Activated T-helper 2 cell treated with anti-CD3 and anti-CD28 coated beads, Interferon-gamma antibody, Interleukin-2, Interleukin-4, amounts not matched to agents 10 μg/mL and 5 μg/mL and 100 μg/mL, durations not matched to agents 14 hours and 24 hours and 36 hours (primary cell): ENCODE measurements at places on chromosomes 4 and X. TPM values are rescaled to one million over a fixed set of nuclear protein-coding genes. Genes with fewer than 3 reads are reported as not detected.

DNA sequence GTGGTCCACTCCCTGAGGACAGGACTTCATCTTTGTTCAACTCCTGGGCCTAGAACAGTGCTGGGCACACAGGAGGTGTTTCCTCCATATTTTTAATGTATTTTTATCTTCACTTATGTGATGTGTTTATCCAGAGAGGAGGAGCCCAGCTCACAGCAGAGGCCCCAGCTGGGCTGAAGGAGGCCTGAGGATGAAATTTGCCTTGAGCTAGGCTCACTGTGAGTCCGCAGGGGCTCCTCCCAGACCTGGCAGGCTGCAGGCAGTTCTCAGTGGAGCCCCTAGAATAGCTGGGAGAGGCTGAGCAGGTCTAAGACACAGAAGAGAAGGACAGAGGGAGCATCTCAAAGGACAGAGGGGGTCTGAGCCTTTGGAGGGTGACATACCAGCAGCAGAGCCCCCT, 26.8 kb downstream of the C4orf50 start:
- DNase-seq: no peak

DNA sequence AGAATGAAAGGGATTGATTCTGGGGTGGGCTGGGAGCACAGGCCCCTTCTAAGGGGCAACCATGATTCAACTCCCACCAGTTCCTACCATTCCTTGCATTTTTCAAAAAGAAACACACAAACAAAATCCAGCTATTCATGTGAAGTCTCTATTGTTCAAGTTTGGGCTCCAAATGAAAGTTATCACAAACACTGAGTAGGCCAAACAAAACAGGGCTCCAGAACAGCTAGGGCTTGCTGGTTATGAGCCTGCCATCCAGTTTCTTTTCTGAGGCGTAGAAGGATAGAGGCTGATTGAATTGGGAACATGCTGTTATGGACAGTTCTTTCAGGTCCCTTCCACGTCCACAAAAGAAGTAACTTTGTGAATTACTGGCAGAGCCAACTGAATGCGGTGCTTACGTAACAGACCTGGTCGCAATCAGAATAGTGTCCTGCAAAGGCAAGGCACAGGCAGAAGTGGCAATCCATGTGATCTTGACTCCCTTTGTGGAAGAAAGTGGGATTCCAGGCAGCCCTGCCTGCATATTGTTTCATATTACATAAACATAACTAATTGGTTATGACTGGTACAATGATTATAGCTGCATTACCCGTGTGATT, 244.5 kb downstream of the SCFD2 start:
- no peak for DNase-seq

DNA sequence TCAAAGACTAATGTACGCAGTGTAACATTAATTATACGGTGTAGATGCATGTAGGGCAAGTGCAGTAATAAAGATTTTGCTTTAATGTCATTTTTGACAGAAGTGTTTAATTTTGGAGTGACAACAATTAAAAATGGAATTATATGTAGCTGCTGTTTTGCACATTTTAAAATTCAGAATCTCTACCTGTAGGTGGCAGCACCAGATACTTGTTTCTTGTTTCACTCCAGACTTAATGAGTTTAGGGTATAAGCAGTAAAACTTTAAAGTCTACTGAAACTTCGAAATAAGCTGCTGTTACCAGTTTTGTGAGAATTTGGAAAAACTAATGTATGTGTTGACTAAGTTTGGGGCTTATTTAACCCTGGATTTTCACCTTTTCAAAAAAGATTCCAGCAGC, 144.9 kb downstream of the POLA1 start:
- DNase-seq: no peak

- DNase-seq: no peak
These were observed 52.2 kb downstream of the ABCG2 start for GRCh38 chr4:88106205-88106604.

- no peak for DNase-seq
These were observed 321.6 kb downstream of the TENM3 start for GRCh38 chr4:182564724-182565369.

DNA sequence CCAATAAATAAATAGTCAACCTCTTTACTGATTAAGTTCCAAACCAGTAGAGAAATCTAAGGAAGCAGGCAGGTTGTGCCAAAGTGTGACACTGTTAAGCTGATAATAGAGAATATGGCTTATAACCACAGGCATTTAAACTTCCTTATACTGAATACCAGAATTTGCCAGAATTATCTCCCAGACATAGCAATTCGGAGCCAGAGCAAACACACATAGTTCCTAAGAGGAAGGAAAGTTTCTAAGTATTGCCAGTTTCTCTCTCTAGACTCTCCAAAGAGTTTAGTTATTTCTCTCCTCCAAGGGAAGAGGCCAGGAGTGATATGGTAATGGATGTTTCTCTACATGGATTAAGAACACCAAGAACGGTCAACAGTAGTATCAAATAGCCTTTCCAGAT, 191.7 kb upstream of the CPEB2 start:
- no peak for DNase-seq

- DNase-seq: no peak
These were observed 47.2 kb downstream of the BCOR start for GRCh38 chrX:40050532-40050931.

MAGEA9B gene
- total RNA-seq: not detected in 2 replicates

COQ2 gene
- total RNA-seq: 19.5 and 20.6 TPM in 2 replicates

TRAM1L1 gene
- 0.09 TPM in 1 of 2 replicates, not detected in the other for total RNA-seq

TSC22D3 gene
- 19.1 and 23.1 TPM in 2 replicates for total RNA-seq

SYNPO2 gene
- total RNA-seq: 0.09 TPM in 2 replicates
